ENCODE measurements at places on chromosomes 6 and 20. TPM values are rescaled to one million over a fixed set of nuclear protein-coding genes. Genes with fewer than 3 reads are reported as not detected.

RAB23 gene
- polyA plus RNA-seq, result 7.7 TPM

GMPR gene
- 140 TPM for polyA plus RNA-seq

- peak; percentile 87 for DNase-seq
These were observed 126.0 kb upstream of the SLC2A12 start for GRCh38 chr6:134178161-134179044.

GRCh38 chr6:327538-328116 is 35.3 kb downstream of the DUSP22 start:
- DNase-seq, result no peak

DNA sequence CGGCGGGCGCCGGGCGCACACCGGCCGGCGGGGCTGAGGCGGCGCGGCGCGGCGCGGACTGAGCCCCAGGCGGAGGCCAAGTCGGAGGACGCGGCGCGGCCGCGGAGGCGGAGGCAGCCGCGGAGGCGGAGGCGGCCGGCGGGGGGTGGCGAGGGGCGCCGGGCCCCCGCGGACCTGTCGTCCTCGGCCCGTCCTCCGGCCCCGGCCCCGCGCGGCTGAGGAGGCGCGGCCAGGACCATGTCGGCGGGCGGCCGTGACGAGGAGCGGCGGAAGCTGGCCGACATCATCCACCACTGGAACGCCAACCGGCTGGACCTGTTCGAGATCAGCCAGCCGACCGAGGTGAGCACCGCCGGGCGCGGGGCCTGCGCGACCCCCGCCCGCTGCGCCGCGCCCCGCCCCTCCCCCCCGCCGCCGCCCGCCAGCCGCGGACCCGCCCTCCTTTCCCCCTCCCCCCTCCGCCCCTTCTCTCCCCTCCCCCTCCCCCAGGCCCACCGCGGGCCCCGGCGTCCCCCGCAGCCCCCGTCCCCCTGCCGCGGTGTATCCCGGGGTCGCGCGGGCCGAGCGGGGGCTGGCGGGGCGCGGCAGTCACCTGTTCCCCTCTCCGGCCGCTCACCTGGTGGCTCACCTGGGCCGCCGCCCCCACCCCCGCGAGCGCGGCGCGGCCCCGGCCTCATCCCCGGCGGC is at the start of gene AFDN:
TSS of gene AFDN (plus strand) at position 16 of the 687 bp plus-strand sequence. CDS start at position 238, 222 bp downstream.
- DNase-seq, result no peak

DNA sequence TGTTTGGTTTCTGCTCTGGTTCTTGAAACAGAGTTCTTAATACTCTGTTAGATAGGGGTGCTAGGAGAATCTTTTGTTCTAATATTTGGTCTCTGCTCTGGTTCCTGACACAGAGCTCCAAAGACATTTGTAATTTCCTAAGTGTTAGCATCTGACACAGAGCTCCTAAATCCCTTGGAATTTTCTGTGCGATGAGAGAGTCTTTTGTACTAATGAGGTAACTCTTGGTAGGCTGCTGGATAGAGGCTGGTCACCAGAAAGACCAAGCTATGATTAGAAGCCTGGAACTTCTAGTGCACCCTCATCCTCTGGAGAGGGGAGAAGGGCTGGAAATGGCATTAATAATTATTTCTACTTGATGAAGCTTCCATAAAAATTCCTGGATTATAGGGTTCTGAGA is 7.7 kb upstream of the CD109 start:
- DNase-seq, result no peak
